ENCODE measurements at places on chromosomes 1 and 21.

GRCh38 chr1:240149484-240150094 is 57.9 kb downstream of the FMN2 start:
- DNase-seq: no peak

GRCh38 chr21:37534431-37534830 is 167.9 kb downstream of the DYRK1A start:
- DNase-seq: no peak

GRCh38 chr1:92343061-92343460 is 44.2 kb downstream of the RPAP2 start:
- DNase-seq: no peak

GRCh38 chr1:25106352-25106751 is 126.0 kb downstream of the SYF2 start:
- no peak for DNase-seq

- DNase-seq: no peak
Observed at GRCh38 chr1:48917901-48918603, 141.4 kb upstream of the BEND5 start.

GRCh38 chr21:44706706-44707581 is 4.4 kb downstream of the TSPEAR start:
- no peak for DNase-seq

- DNase-seq: no peak
Observed at GRCh38 chr1:246632281-246633168, 66.3 kb downstream of the CNST start.

GRCh38 chr1:66998972-66999371 is 55.0 kb downstream of the SLC35D1 start:
- no peak for DNase-seq

DNA sequence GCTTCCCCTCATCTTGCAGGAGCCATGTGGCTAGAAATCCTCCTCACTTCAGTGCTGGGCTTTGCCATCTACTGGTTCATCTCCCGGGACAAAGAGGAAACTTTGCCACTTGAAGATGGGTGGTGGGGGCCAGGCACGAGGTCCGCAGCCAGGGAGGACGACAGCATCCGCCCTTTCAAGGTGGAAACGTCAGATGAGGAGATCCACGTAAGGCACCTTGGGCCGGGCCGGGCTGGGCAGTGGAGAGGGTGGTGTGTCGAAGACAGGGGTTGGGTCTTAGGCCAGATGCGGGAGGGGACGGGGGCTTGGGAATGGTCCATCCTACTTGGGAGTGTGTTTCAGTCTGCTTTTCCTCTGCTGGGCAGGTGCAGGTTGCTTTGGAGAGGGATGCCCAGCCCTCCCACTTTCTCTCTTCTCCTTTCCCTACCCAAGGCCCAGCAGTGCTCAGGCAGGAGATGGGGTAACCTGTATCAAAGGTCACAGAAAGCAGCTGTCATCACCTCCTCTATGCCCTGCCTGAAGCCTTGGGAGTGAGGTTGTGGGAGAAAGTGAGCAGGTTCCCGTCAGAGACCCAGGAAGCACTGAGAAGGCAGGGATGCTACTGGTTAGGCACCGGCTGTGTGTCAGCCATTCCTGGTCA is 18.9 kb downstream of the EPHX1 start:
- DNase-seq: no peak

GRCh38 chr1:207164086-207164485 is 60.1 kb downstream of the C4BPA start:
- no peak for DNase-seq

DNA sequence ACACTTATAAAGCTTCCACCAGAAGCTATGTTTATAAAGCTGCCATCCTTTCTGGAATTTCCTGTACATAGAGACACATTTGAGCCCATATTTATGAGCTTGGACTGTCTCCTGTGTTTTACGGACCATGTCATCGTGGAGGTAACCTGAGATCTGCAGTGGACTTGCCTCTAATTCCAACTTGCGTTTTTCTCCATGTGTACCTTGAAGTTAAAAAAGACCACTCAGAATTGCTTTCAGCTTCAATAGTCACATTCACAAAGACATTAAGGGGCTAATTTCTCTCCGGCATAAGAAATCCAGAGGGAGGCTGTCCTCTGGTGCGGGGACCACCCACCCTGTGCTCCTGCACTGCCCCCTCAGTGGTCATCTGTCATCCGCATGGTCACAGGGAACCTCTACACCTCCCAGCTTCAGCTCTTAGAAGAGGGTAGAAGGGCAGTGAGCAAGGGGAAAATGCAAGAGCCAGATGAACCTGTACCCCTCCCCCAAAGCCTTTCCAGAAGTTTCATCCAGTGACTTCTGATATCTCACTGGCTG is 521.4 kb upstream of the CAMK1G start:
- no peak for DNase-seq

DNA sequence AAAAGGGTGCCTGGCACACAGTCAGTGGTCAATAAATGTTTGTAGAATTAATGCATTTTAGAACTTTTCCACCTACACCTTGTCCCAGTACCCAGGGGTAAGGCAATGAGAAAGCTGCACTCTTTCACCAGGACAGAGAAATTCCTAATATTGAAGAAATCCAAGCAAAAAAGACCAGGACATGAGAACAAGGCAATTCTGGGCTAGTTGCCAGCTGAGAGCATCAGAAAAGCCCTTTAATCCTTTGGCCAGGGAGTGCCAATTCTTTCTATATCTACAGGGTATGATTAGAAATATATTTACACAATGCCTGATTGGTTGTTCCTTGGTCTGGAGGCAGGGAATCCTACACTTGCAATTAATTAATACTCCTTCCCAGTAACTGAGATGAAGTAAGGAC is 492.4 kb upstream of the NFIA start:
- no peak for DNase-seq

- no peak for DNase-seq
Observed at GRCh38 chr21:32459972-32460371, 47.5 kb downstream of the EVA1C start.

GRCh38 chr1:36349241-36349671 is 25.8 kb upstream of the EVA1B start:
- no peak for DNase-seq

DNA sequence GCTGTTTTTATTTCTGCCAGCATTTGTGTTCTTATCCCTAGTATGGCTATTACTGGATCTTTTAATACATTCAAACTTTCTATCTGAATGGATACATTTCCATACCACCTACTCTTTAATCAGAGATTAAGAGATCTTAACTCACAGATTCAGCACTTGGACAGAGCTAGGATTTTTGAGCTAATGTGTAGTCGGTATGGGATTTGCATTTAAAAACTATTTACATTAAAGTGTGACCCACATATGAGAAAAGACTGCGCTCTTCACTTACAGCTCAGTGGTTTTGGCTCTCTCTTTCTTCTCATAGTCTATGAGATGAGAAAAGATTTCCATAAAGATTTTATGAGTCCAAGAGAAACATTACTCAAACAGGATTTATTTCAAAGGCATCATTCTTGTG is 16.4 kb downstream of the HMGB4 start:
- DNase-seq: no peak

DNA sequence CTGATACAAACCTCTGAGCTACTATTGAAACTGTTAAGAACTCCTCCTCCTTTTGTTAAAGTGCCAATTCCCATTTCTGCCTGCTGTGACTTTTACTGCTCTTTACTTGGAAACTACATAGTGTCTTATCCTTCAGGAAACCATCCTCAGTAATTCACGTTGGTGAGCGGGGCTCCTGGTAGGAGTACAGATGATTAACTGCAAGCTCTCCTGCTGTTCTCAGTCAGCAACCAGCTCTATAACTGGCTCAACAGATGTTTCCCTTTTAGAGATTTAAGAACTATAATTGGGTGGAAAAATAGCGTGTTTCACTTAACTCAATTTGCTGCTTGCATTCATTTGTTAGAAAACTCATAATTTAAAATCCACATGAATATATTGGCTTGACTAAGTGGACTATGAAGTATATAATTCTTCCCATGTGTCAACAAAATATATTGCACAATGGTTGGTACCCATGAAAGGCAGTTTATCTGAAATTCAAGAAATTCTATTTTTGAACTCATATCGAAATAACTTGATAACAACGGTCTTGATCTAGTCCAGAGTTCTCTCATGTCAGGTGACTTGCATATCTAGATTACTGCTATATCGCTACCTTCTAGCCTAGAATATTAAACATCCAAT is 574.0 kb downstream of the KCNT2 start:
- DNase-seq: no peak

DNA sequence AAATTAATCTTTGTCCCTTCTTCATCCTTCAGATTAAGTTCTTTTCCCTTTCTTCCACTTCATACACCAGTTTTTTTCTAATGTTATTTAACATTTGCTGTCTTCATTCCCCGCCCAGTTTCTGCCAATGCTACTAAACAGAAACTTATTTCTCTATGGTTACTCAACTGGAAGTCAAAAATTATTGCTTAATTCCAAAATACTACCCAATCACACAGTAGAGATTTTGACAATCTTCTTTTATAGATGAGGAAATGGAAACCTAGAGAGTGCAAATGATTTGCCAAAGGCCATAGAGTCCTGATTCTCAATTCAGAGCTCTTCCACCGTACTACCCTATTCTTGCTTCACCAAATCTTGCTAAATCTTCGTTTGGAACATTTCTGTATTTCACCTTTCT is 58.1 kb upstream of the SH3GLB1 start:
- DNase-seq: no peak

DNA sequence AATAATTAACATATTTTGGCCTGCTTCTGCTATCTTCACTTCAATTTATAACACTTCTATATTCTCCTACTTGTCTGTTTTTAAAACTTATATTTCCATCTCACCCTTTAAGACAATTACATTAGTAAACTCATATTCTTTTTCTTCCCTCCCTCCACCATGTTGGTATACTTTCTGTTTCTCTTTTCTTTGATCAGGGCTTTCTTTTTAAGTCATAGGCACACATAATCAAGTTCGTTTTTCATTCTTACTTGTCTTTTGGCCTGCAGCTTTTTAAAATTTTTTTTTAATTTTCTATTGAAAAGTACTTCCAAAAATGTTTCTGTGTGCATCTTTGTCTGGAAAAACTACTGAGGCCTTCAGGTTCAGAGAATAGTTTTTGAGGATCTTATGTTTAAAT is 2.3 kb downstream of the PYHIN1 start:
- DNase-seq: no peak

GRCh38 chr1:213680677-213681325 is 307.0 kb upstream of the PROX1 start:
- no peak for DNase-seq

- DNase-seq: no peak
Observed at GRCh38 chr1:58397187-58397820, 149.2 kb downstream of the OMA1 start.

DNA sequence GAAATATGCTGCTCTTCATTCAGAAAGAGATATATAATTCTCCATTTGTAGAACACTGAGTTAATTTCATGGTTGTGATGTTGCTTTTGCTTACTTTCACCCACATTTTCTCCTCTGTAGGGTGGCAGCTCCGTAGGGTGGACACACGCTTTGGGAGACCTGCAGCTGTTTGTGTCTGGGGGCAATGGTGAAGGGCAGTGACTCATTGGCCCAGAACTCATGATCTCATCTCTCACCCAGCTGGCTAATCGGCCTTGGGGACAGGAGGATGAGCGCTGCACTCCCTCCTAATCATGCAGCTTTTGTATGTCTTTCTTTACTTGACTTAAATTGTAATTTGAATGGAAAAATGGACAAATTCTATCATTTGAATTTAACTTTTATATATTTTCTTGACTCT is 9.6 kb downstream of the DISC1 start:
- DNase-seq: no peak

GRCh38 chr1:81351864-81352263 is 448.9 kb upstream of the ADGRL2 start:
- DNase-seq: no peak

DNA sequence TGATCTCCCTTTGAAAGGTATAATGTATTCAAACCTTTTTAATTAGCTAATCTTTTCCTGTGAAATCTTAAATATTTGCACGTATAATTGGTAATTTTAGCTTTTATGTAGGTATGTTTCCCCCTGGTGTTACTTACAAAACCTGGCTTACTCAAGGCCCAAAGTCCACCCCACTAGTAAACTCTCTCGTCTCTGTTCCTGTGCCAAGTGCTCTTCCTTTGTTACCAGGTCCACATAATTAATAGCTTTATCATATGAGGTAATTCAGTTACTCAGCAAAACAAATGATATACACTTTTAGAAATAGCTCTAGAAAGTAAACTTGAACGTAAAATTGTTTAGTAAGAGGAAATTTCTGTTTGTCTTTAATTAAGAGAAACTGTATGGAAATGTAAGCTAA is 36.7 kb downstream of the NFIA start:
- no peak for DNase-seq

DNA sequence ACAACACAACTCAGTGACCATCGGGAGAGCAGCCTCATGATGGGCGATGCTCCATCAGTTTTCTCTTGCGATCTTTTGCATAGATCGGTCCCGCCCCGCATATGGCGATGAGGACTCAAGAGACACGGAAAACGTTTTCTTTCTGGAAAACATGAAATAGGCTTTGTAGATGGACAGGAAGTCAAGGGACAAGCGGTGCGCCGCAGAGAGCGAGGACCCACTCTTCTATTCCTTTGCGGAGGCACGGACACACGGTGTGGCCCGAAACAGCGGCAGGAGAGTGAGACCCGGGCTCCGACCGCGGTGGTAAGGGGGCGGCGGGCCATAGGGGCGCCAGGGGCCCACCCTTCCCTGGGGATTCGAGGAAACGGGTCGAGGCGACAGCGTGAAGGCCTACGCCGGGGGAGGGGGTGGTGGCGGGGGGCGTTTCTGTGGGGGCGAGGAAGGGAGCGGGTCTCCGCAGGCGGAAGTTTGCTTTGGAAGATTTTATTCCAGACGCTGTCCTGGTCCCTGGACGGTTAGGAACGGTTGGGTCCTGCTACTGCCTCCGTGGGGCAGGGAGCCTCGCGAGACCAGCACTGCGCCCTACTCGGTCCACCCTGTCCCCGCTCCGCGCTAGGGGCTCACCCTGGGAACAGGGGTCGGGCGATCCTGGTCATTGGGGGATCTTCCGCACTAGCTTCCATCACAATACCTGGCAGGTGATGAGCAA is 796 bp upstream of the TDRKH start:
- DNase-seq: no peak

GRCh38 chr1:59415286-59415850 is 118.5 kb downstream of the FGGY start:
- no peak for DNase-seq

DNA sequence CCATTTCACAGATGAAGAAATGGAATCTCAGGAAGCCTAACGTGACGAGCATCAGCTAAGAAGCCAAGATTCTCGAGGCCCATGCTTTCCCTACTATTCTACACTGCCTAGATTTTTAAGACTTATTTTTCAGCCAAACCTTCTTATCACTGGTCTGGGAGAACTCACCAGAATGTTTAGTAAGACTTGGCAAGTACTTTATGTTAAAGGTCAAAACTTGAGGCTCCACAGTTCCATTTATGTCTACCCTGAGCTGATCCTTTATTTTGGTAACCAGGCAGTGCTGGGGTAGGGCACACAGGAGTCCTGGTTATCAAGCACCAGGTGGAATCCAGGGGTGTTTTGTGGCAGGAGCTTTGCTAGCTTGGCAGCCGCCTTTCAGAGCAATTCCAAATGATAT is 16.8 kb downstream of the PLXNA2 start:
- no peak for DNase-seq

DNA sequence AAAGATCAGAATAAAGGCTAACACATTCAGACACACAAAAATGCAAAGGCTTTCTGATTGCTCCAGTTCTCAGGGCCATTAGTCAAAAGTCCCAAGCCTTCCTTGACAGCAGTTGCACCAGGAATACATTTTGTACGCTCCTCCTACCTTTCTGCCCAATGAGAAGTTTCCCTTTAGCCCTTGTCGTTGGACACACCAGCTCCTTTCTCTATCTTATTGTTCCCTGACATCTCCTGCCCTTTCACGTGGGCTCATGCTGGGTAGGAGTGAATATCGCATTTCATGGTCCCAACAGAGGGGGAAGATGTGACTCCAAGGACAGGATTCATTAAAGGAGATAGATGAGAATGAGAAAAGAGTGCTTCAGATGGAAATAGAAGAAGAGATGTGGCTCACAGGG is 33.5 kb upstream of the IFI16 start:
- no peak for DNase-seq

Measured in activated CD4-positive, alpha-beta T cell treated with anti-CD3 and anti-CD28 coated beads, Interleukin-2, amount 50 U/mL, for 24 hours (primary cell).